H7 (cell line): ENCODE measurements at places on chromosomes 4 and X. TPM values are rescaled to one million over a fixed set of nuclear protein-coding genes. Genes with fewer than 3 reads are reported as not detected.

Gene HPGDS
- 0.21 TPM in 1 of 2 replicates, not detected in the other for total RNA-seq

Gene CNGA1
- total RNA-seq, result 0.10 and 0.18 TPM in 2 replicates

Gene SYP
- 1.7 and 1.9 TPM in 2 replicates for total RNA-seq

Gene WAS
- total RNA-seq, result 0.67 and 0.69 TPM in 2 replicates

Gene AFM
- not detected in 2 replicates for total RNA-seq

Gene TRIM61
- total RNA-seq, result 0.14 and 0.30 TPM in 2 replicates

Gene DAPP1
- not detected in 2 replicates for total RNA-seq

Gene NLGN4X
- 38.0 and 58.6 TPM in 2 replicates for total RNA-seq

Gene COX18
- total RNA-seq, result 47.5 and 63.5 TPM in 2 replicates

Gene SASH3
- not detected in 2 replicates for total RNA-seq

Gene ARHGEF38
- not detected in 2 replicates for total RNA-seq

Gene MSL3
- 29.7 and 34.7 TPM in 2 replicates for total RNA-seq

Gene TEX11
- total RNA-seq, result 0.03 and 0.37 TPM in 2 replicates

Gene FGA
- total RNA-seq, result not detected in 2 replicates

Gene NLRP2B
- not detected in 2 replicates for total RNA-seq

Gene STATH
- total RNA-seq, result not detected in 2 replicates

Gene MAOB
- total RNA-seq, result 0.07 and 1.00 TPM in 2 replicates

Gene MTMR8
- total RNA-seq, result 3.2 and 5.1 TPM in 2 replicates

Gene HELT
- 0.96 TPM in 1 of 2 replicates, not detected in the other for total RNA-seq

Gene SLC16A2
- total RNA-seq, result 78.7 and 86.9 TPM in 2 replicates

Gene CITED1
- total RNA-seq, result 1.3 and 1.4 TPM in 2 replicates

Gene RGN
- total RNA-seq, result 0.31 TPM in 1 of 2 replicates, not detected in the other

Gene ADGRL3
- 6.8 and 15.7 TPM in 2 replicates for total RNA-seq

Gene UGT2B17
- total RNA-seq, result not detected in 2 replicates

Gene SERPINA7
- not detected in 2 replicates for total RNA-seq

Gene TBX22
- 0.74 and 1.3 TPM in 2 replicates for total RNA-seq

Gene RIBC1
- 0.69 and 2.0 TPM in 2 replicates for total RNA-seq

Gene CCDC120
- 4.7 and 5.8 TPM in 2 replicates for total RNA-seq

Gene RNF4
- 79.6 and 82.8 TPM in 2 replicates for total RNA-seq

Gene ANK2
- 13.3 and 18.2 TPM in 2 replicates for total RNA-seq

Gene ZNF711
- total RNA-seq, result 8.2 and 17.1 TPM in 2 replicates

Gene DGKK
- total RNA-seq, result 0.67 and 1.4 TPM in 2 replicates

Gene NPY2R
- 0.04 TPM in 1 of 2 replicates, not detected in the other for total RNA-seq

Gene ZRSR2
- total RNA-seq, result 6.1 and 8.4 TPM in 2 replicates

Gene ALPK1
- 0.07 TPM in 1 of 2 replicates, not detected in the other for total RNA-seq
